NCI-H460 (cell line): ENCODE measurements at places on chromosomes 7 and 10. TPM values are rescaled to one million over a fixed set of nuclear protein-coding genes. Genes with fewer than 3 reads are reported as not detected.

ERVW-1 gene
- not detected in 2 replicates for total RNA-seq

OR6B1 gene
- total RNA-seq: not detected in 2 replicates

HKDC1 gene
- 5.6 and 7.6 TPM in 2 replicates for total RNA-seq

RTKN2 gene
- total RNA-seq: 2.8 and 4.0 TPM in 2 replicates

CSTF2T gene
- total RNA-seq: 22.9 and 24.4 TPM in 2 replicates

TAS2R4 gene
- 1.2 and 1.3 TPM in 2 replicates for total RNA-seq

FMC1 gene
- total RNA-seq: 13.5 and 14.8 TPM in 2 replicates

TBX20 gene
- total RNA-seq: not detected in 2 replicates

RPEL1 gene
- 0.17 and 0.29 TPM in 2 replicates for total RNA-seq

FKBP6 gene
- 0.17 TPM in 1 of 2 replicates, not detected in the other for total RNA-seq

TEX47 gene
- total RNA-seq: not detected in 2 replicates

TAS2R41 gene
- not detected in 2 replicates for total RNA-seq

CTAGE8 gene
- total RNA-seq: 0.12 TPM in 1 of 2 replicates, not detected in the other

DYNC1I1 gene
- not detected in 2 replicates for total RNA-seq

CFAP70 gene
- 0.15 and 0.32 TPM in 2 replicates for total RNA-seq

ASZ1 gene
- total RNA-seq: not detected in 2 replicates

UCN3 gene
- not detected in 2 replicates for total RNA-seq

AGAP5 gene
- 5.2 TPM in 2 replicates for total RNA-seq

TLX1 gene
- not detected in 2 replicates for total RNA-seq

INHBA gene
- 2.7 and 3.1 TPM in 2 replicates for total RNA-seq

AKR1E2 gene
- 0.32 TPM in 1 of 2 replicates, not detected in the other for total RNA-seq

SPDYE8 gene
- 0.46 and 0.52 TPM in 2 replicates for total RNA-seq

TSPAN12 gene
- total RNA-seq: 9.1 and 9.6 TPM in 2 replicates

CDNF gene
- 0.69 TPM in 1 of 2 replicates, not detected in the other for total RNA-seq

COL13A1 gene
- total RNA-seq: 0.15 and 0.20 TPM in 2 replicates

FXYD4 gene
- total RNA-seq: 0.50 and 1.8 TPM in 2 replicates

BAIAP2L1 gene
- total RNA-seq: 29.9 and 31.5 TPM in 2 replicates

FAM20C gene
- 10.3 and 11.5 TPM in 2 replicates for total RNA-seq

GLI3 gene
- total RNA-seq: 2.9 and 3.0 TPM in 2 replicates

GIMAP5 gene
- not detected in 2 replicates for total RNA-seq

DCLRE1A gene
- 22.3 and 23.5 TPM in 2 replicates for total RNA-seq

UPK3B gene
- 0.15 TPM in 1 of 2 replicates, not detected in the other for total RNA-seq

PRLHR gene
- total RNA-seq: not detected in 2 replicates

TWNK gene
- 14.3 and 19.9 TPM in 2 replicates for total RNA-seq

ECHDC3 gene
- total RNA-seq: 15.7 and 20.1 TPM in 2 replicates

ATE1 gene
- total RNA-seq: 40.7 and 48.3 TPM in 2 replicates

C10orf62 gene
- 0.12 TPM in 1 of 2 replicates, not detected in the other for total RNA-seq

UTF1 gene
- not detected in 2 replicates for total RNA-seq
